ENCODE measurements at places on chromosomes 3 and 15.
A peak's percentile ranks its signal among the peaks of the same experiment; 100 is the strongest.

GRCh38 chr15:49436751-49437150, 13.7 kb downstream of the FGF7 start:
- no peak for DNase-seq

GRCh38 chr3:115245899-115246298, 98.8 kb upstream of the ZBTB20 start:
- DNase-seq, result no peak

GRCh38 chr3:72604328-72604727, 243.9 kb downstream of the SHQ1 start:
- no peak for DNase-seq

- DNase-seq, result no peak
These were observed 79.4 kb downstream of the SMAD3 start for GRCh38 chr15:67144609-67145311.

DNA sequence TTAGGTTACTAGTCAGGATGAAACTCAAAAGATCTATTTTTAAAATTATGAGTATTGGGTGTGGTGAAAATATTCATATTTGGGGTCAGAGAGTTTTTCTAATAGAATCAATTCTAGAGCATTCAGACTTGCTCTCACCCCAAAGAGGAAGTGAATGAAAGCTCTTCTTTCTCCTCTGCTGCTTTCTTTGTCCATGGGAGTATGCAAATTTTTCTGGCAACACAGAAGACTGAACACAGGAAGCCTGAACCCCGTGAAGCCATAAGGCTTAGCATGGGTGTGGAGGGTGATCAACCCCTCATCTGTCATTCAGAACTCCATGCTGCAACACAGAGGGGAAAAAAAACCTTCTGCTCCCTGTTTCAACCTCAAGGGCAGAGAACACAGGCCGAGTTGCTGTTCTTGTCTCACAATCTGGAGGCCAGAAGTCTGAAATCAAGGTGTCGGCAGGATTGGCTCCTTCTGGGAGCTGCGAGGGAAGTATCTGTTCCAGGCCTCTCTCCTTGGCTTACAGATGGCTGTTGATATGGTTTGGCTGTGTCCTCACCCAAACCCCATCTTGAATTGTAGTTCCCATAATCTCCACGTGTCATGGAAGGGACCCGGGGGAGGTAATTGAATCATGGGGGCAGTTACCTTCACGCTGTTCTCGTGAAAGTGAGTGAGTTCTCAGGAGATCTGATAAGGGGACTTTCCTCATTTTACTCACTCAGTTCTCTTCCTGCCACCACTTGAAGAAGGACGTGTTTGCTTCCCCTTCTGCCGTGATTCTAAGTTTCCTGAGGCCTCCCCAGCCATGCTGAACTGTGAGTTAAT, 33.7 kb upstream of the CD47 start:
- peak; percentile 76 for DNase-seq
